ENCODE measurements at places on chromosomes 16 and 17.

- DNase-seq: no peak
Observed at GRCh38 chr17:73099511-73099910, 7.0 kb upstream of the SLC39A11 start.

DNA sequence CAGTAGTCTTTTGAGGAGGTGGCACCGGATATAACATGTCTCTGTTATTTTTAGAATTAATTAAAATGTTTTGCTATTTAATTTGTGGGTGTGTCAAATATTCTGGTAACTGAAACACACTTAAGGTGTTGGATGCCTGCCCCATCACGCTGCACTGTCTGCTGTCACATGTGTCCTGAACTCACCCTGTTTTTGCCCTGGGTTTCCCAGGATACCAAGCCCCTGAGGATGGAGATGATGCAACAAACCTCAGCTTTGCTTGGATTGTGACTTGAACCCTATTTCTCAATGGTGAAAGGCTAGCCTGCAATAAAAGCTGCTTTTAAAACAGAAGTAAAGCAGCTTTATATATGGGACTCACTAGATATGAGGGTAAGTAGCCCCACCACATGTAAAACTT lies 11.5 kb upstream of the DUSP14 start:
- no peak for DNase-seq

DNA sequence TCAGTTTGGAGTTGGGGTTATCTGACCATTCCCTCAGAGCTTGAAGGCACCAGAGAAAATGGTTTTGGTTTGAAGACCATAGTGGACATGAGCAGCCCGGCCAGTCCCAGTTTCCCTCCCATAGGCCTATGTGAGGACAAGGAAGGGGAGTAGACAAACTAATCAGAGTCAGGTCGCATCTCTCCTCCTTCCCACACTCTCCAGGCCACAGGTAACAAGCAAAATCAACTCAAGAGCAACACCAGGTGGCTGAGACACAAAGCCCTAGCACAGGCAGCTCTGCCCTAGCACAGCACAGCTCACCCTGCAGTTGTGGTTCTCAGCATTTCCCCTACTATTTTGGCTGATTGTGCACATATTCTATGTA lies 7.2 kb downstream of the SUPT4H1 start:
- DNase-seq: no peak

GRCh38 chr17:14593956-14594355 lies 293.1 kb downstream of the HS3ST3B1 start:
- DNase-seq: no peak

GRCh38 chr16:31397701-31398100 lies 4.6 kb downstream of the ITGAD start:
- DNase-seq: no peak

DNA sequence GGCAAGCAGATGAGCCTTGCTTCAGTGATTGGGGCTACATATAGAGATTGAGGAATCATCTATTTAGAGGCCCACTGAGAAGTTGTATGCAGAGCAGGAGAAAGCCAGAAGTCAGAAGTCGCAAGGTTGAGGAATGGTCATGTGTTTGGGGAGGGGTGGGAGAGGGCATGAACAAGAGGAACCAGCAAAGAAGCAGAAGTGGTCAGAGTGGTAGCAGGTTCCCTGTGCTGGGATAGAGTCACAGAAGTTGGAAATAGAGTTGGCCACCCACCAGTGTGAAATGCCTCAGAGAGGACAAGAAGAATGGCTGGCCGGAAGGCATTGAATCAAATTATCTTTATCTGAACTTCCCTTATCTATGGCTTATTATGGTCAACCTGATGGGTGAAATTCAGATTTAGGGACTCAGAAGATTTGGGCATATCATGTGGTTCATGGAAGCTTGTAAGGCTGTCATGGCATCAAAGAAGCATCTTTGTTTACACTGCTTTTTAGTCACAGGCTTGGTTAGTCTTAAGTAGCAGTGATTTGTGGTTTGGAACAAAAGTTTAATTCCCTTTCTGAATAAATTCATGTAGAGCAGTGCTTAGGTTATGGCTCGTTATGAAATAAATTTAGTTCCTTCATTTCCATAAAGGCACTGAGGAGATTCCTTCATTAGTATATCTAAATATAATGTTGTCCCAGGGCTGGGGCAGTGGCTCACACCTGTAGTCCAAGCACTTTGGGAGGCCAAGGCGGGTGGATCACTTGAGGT lies 19.7 kb downstream of the MAP3K3 start:
- no peak for DNase-seq

DNA sequence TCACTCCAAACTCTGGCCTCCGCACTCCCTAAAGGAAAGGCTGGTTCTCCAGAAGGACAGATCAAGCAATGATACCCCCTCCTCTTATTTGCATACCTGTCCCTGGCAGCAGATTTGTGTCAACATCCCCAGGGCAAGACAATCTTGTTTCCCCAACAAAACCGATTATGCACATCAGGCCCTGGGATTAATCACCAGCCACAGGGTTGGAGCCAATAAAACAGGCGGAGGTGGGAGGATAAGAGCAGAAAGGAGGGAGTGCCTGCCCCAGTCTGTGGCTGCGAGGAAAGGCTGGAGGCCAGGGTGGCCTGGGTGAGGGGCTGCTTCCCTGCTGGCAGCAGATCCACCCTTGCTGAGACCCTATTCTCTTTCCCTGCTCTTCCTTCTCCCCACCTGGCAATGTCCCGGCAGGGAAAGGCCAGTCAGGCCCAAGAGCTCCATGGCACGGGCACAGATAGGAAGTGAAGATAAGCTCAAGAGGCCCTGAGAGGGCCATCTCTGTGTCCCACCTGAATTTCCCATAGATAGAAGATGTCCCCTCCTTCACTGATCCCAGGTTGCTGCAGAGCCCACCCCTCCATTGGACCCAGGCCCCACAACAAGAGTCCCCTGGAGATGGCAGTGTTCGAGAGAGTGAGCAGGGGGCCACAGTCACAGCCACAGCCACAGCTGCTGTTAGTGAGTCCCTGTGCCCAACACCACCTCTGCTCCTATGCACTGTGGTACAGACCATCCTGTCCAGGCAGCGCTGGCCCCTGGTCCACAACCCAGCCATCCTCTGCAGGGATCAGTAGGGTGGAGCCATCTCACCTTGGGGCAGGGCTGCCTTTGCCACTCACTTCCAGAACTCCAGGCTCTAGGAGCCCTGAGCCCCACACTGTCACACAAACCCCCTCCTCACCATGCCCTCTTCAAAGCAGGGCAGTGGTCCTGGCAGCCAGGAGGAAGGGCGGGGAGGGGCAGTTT lies 137.5 kb downstream of the SDK2 start:
- DNase-seq: no peak

GRCh38 chr17:28553000-28553505 lies 629 bp upstream of the UNC119 start:
- no peak for DNase-seq

GRCh38 chr17:28065706-28066105 lies 23.2 kb downstream of the NLK start:
- no peak for DNase-seq

DNA sequence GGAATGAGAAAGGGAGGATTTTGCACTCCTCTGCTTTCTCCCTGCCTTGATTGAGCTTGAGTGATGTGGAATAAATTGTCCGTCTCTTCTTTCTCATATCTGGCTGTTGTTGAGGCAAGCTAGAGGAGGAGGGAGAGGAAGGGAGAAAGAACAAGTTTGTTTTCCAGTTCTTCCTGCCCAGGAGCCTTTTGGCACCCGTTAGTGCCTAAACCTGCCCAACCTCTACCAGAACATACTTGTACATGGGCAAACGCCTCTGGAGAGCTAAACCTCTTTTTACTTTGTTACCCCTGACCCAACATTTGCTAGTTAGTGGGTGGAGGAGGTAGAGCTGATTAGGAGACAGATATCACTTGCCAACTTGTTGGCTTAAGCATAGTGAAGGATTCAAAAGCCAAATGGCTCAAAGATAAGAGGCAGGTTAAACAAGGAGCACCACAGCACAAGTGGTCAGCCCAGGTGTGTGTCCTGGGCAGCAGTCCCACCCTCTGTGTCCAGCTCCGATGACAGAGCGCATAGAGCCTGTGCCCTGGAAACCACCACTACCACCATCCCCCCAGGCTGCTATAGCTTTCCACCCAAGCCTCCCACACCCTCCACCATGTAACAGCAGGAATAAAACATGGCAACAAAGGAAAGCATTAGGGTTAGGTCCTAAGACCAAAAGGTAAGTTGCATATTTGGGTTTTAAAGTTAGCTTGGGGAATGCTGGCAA lies 6.5 kb downstream of the ODF4 start:
- DNase-seq: no peak

DNA sequence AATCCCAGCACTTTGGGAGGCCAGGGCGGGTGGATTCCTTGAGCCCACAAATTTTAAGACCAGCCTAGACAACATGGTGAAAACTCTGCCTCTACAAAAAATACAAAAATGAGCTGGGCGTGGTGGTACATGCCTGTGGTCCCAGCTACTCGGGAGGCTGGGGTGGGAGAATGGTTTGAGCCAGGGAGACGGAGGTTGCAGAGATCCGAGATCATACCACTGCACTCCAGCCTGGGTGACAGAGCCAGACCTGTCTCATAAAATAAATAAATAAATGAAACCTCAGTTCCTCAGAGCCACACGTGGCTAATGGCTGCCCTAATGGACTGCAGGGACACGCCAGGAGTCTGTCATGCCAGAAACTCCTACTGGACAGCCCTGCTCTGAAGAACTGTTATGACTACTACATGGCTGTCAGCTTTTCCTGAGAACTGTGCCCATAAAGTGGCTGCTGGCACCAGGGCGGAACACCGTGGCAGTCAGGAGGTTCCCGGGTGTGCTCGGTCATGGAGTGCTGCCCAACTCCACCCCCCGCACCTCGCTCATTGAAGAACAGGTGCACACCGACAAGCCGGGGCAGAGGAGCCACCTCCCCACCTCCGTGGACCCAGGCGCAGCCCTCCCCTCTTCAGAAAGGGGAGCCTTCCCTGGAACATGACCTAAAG lies 4.3 kb downstream of the TMEM11 start:
- DNase-seq: no peak

DNA sequence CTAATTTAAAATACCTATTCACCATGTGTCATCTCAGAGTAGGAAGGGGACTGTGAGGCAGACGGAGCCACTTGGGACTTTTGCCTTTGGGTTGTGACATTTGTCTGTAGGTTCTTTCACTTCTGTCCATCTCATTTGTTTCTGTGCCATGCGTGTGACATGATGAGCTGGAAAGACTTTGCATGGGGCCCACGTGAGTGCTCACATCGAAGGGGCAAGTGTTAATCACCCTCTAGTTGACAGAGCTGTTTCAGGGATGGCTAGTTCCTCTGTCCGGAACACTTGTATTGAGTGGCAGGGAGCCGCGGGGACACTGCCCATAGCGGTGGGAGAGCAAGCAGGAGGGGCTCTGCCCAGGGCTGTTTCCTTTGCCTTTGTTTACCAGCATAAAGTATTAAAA lies 112.0 kb downstream of the RPTOR start:
- DNase-seq: no peak

Measured in LoVo (cell line).